ENCODE measurements at places on chromosomes 7 and 10.

DNA sequence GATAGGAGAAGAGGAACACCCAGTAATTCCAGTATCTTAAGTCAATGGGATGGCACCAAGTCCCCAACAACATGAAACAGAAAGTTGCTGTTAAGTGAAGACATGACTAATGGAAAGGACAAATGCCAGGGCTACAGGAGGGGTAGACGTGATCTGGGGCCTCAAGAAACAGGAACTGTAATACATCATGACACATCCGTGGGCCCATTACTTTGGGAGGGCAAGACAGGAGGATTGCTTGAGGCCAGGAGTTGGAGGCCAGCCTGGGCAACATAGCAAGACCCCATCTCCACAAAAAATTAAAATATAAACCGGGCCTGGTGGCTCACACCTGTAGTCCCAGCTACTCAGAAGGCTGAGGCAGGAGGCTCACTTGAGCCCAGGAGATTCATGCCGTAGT lies 408.6 kb upstream of the PRKCQ start:
- DNase-seq = no peak

DNA sequence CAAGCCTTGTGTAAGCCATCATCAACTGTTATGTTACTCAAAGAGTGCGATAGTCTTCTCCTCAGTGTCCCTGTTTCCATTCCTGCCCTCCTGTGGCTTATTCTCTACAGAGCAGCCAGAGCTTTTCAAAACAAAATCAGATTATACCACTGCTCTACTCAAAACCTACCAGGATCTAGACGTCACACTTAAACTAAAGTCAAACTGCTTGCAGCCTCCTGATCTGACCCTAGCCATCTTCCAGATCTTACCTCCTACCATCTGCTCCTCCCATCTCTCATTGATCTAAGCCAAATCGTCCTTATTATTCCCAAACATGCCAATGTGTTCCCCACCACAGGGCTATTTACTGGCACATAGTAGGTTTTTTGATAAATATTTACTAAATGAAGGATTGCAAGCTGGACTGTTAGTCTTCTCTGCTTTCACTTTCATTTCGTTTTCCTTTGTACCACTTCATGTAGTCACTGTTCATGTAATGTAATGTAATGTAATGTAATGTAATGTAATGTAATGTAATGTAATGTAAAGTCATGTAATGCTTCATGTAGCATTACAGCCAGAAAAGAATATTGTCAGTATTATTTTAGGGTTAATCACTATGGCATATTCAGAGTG lies 116.1 kb downstream of the GPR37 start:
- no peak for DNase-seq

DNA sequence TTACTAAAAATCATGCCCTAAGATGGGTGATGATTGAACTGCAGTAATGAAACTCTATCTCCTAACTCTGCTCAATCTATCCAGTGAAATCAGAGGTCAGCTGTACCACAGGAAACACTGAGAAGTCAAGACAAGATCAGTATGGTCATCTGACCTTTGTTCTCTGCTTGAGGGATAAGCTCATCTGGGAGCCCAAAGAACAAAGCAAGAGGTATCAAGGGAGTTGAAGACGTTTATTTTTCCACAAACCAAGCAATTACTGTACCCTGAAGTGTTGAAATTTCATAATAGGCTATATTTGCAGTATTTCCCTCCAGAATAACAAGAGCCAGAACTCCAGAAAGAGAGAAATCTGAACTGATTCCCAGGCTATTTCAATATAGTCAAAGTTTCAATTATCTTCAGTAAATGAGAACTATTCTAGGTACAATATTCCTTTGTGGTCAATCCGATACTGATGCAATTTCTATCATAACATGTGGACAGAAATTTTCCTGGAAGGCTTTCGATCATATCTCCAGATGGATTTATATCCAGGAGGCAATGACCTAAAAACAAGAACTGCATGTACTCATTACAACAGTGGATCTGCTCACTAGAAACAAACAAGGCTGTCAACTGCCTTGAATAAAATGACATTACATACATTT lies 345.3 kb downstream of the TNS3 start:
- no peak for DNase-seq

- DNase-seq = no peak
Observed at GRCh38 chr7:117889611-117890010, 16.4 kb upstream of the CTTNBP2 start.
